ENCODE measurements at places on chromosomes 3 and 15.

- no peak for DNase-seq
These were observed 29.6 kb upstream of the ADAMTS7 start for GRCh38 chr15:78840661-78841375.

GRCh38 chr3:14300721-14301399 is 101.5 kb upstream of the SLC6A6 start:
- no peak for DNase-seq

DNA sequence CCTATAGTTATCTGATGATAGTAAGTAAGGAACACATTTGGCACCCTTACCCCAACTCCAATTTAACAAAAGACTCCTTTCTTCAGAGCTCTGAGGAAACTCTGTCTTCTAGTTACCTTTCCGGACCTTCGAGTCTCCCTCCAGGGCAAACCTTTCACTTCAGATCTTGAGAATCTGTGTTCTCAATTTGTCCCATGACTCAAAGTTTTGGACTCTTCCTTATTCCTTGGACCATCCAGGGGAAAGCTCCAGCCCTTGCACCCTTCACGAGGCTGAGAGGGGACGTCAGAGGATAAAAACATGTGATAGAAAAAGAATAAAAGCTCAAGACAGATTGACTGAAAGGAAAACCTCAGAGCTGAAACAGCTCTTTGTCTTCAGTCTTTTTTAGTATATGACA is 76.9 kb downstream of the CTNNB1 start:
- no peak for DNase-seq

GRCh38 chr3:150610785-150611184 is 7.7 kb downstream of the SELENOT start:
- DNase-seq, result no peak

GRCh38 chr3:56624725-56625124 is 58.3 kb downstream of the TASOR start:
- DNase-seq, result no peak

DNA sequence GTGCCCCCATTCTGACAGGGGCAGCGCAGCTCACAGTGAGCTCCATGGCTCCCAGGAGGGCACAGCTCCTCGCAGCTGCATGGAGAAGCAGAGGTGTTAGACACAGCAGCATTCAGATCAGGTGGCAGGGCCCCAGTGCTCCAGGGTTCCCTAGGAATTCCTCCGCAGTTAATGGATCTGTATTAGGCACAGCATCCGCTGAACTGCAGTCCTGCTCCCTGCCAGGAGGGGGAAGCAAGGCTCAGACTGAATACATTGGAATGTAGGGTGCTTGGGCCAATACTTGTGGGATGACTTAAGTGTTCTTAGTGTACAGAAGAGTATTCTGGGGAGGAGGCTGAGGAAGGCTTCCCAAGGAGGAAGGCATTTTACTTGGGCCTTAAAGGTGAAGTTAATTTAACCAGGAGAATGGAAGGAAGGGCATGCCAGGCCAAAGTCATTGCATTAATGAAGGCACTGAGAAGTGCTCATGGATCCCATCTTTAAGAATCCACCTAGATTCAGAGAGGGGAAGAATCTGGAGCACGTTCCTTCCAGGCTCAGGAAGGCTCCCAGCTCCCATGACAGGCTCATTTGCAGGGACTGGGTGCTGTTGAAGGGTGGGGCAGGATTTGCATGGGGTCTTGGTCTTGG is 111.6 kb downstream of the RAB11A start:
- DNase-seq, result peak; percentile 25

DNA sequence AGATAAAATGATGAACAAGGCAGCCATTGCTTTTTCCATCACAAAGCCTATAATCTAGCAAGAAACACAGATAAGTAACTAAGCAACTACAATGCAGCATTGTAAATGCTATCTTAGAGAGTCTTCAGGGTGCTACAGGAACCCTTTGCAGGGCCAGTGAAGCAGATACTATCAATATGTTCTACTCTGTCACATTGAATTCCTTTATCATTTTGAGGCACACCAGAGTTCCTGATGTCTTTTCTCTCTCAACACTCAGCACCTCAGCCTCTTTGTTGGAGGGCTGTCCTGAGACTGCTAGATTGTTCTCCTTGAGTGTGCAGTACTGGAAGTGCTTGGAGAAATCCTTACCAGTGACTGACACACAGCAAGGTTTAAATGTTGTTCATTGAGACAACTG is 107.4 kb upstream of the MRPL3 start:
- DNase-seq, result no peak

DNA sequence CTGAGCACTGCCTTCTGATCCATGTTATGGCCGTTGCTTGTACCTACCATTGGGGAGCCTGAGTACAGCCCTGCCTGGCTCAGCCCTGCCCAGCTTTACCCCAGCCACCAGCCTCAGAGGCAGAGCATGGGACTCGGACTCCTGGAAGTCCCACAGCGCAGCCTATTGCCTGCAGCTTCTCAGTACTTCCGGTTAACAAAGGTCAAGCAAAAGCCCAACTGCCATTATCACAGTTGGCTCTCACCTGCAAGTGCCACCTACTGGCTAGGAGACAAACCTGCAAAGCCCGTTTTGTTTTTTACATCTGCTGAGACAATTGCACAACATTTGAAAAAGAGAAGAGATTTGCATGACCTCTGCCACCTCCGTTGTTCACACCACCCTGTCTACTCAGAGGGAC is 1081.7 kb downstream of the NAALADL2 start:
- no peak for DNase-seq

DNA sequence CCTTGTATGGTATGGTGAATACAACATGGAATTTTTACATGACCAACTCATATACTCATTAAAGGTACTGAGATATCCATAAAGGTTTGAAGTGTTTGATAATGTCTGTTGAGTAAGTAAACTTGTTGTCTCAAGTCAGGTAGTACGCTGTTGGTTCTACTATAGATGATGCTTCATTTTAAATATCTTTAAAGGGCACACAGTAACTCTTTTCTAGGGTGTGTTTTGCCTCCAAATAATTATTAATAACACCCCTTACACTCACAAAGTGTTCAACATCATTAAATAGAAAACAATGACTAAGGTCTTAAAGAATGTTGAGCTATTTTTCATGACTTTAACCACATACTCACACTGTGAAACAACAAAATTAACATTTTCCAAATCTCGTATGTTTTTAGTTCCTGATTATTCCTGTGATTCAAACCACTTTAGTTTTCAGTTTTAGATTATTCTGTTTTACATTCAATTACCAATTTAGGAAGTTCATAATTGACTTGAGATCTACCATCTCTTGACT is 220.0 kb upstream of the NANOGP8 start:
- no peak for DNase-seq

- no peak for DNase-seq
These were observed 501.5 kb upstream of the THBS1 start for GRCh38 chr15:39079296-39079847.

- DNase-seq, result no peak
These were observed 124.2 kb upstream of the ADPGK start for GRCh38 chr15:72907733-72908132.

- no peak for DNase-seq
These were observed 337.5 kb upstream of the THBS1 start for GRCh38 chr15:39243396-39243795.

GRCh38 chr15:70271422-70272088 is 173.8 kb upstream of the TLE3 start:
- DNase-seq, result no peak

- no peak for DNase-seq
These were observed 57.5 kb downstream of the HMCES start for GRCh38 chr3:129336093-129336706.

- DNase-seq, result no peak
These were observed 772.4 kb upstream of the NR2F2 start for GRCh38 chr15:95558131-95558530.

DNA sequence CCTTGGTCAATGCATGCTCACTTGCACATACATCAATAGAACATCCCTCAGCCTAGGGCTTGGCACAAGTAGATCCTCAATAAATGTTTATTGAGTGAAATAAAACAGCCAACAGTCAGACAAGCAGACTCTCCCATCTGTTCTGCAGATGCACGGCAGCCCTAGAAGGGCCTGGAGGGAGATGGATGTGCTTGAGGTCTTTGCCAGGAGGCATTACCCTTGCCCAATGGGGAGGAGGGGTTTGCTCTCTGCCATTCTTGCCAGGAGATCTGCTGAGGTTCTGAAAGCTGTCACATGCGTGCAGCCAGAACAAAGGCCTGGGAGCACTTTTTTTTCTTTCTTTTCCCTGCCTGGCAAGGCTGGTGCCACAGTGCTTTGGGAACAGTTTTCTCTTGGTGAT is 349.3 kb upstream of the THRB start:
- DNase-seq, result no peak

DNA sequence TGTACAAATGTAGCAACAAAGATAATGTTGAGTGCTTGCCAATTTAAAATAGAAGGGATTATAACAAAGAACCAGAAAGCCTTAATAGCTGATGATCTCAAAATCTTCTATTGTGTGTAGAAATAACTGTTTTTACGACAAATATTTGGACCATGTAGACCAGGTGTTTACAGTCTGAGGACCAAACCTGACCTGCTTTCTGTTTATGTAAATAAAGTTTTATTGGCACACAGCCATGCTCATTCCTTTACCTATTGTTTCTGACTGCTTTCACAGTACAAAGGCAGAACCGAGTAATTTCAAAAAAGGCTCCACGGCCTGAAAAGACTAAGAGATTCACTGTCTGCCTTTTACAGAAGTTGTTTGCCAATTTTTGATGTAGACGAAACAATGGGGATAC is 91.8 kb downstream of the GOLIM4 start:
- no peak for DNase-seq

GRCh38 chr3:67901681-67902080 is 247.3 kb upstream of the SUCLG2 start:
- no peak for DNase-seq

- no peak for DNase-seq
These were observed 39.4 kb downstream of the WNT7A start for GRCh38 chr3:13840456-13840855.

GRCh38 chr3:185880600-185880999 is 55.8 kb upstream of the IGF2BP2 start:
- no peak for DNase-seq

GRCh38 chr3:68878322-68878721 is 54.0 kb downstream of the TAFA4 start:
- DNase-seq, result no peak

GRCh38 chr3:135272026-135272669 is 477.1 kb downstream of the EPHB1 start:
- DNase-seq, result no peak

DNA sequence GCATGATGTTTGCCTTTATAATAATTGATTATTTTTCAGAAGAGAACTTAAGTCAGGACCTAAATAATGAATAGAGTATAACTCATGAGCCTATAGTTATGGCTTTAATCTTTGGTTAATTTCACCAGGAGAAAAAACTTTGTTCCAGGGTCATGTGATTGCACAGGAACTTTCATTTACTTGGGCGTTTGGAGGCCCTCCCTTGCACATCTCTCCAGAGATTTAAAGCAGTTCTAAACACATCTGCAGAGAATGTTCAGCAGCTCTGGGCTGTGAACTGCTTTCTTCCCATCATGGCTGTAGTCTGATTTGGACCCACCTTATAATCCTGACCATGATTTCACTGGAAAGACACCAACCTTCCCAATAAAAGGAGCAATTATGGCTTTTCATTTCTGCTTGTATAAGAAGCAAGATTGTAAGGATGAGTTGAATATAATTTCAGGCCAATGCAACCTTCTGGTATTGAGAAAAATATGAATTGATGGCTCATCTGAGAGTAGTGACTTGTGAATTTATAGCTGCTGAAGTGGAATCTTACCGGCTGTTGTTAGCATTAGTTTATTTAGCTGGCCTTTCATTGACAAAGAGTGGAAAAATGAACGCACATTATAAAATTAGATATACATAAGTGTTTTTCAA is 80.9 kb upstream of the PRTG start:
- no peak for DNase-seq

GRCh38 chr3:171995486-171995885 is 43.9 kb upstream of the FNDC3B start:
- no peak for DNase-seq

DNA sequence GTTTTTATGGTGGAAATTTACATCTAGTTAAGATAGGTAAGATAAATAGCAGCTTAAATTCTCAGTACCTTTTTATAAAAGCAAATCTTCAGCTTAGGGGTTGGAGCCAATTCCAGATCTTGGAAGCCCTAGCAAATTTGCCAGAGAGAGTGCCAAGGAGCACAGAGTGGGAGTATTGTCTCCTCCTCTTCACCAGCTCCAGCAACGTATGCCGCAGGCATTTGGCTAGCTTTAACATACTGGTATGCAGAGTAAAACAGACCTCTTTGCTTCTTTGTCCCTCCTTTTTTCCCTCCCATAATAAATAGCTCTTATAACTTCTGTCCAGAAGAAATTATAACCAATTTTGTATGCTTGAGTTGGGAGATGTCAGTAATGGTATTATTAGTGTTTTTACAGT is 140.4 kb downstream of the DIPK2A start:
- no peak for DNase-seq

DNA sequence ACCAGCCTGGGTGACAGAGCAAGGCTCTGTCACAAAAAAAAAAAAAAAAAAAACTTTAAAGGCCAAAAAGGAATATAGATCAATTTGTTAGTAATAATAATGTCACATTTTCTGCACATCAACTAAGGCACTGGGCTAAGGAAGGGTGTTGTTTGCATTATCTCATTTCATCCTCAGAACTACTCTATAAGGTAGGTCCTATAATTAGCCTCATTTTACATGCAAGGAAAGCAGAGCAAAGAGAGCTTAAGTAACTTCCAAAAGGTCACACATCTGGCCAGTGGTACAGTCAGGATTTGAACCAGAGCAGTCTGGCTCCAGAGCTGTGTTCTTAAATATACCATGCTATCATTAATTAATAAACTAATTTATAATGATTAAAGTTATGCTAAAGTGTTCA is 42.2 kb upstream of the SPATA12 start:
- no peak for DNase-seq

DNA sequence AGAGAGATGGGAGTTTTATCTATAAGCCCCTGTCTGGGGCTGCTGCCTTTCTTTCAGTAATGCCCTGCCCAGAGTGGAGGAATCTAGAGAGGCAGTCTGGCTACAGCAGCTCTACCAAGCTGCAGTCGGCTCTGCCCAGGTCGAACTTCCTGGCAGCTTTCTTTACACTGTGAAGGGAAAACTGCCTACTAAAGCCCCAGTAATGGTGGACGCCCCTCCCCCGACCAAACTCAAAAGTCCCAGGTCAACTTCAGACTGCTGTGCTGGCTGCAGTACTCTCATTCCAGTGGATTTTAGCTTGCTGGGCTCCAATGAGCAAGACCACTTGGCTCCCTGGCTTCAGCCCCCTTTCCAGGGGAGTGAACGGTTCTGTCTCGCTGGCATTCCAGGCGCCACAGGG is 65.9 kb upstream of the RARB start:
- no peak for DNase-seq

DNA sequence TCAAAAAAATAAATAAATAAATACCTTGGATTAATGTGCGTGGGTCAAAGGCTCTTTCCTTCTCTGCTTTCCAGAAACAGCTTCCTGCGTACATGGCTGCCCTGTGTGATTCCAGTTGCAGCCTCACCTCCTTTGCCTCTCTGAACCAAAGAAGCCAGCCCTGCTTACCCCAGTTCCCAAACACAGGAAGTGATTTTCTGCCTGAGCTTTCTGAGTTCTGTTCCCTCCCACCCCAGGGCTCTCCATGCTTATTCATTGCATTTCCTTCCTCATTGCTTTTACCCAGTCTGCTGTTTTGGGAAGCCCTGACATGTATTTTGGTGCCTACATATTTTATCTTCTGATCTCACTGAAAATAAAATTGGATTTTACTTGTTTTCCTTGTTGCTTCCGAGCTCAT is 15.4 kb downstream of the ZSCAN2 start:
- no peak for DNase-seq
